ENCODE measurements at places on chromosomes 1 and 21. TPM values are rescaled to one million over a fixed set of nuclear protein-coding genes. Genes with fewer than 3 reads are reported as not detected.

DNA sequence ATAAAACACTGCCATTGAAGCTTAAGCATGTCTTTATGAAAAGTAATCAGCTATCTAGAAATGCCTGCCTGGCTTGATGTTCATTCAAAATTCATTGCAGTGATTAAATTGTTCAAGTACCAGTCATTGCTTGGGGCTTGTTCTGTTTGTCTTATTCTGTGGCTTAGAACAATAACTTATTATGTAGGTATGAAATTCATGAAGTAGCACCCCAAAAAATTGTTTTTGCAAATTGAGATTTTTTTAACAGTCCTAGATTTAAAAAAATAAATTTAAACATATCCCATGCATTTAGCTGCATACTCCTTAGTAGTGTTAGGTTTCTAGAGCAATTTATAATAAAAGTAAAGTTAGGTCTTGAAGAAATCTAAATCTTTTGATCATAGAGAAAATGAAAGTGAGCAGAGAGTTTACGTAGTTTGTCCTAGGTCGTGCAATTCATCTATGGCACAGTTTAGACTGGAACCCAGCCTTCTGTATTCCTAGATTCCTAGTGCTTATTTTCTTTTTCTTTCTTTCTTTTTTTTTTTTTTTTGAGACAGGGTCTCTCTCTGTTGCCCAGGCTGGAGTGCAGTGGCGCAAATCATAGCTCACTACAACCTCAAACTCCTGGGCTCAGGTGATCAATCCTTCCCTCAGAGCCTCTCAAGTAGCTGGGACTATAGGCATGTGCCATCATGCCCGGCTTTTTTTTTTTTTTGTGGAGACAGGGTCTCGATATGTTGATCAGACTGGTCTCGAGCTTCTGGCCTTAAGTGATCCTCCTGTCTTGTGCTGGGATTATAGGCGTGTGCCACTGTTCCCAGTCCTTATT, 9.3 kb downstream of the MIER1 start:
- DNase-seq, result no peak

The LAD1 gene
- 17.8 TPM for total RNA-seq

GRCh38 chr1:38738207-38738606, 121.4 kb downstream of the RRAGC start:
- no peak for DNase-seq

The MACO1 gene
- total RNA-seq, result 18.6 TPM

The EBNA1BP2 gene
- 35.9 TPM for total RNA-seq
